ENCODE measurements at places on chromosomes 6 and 20. TPM values are rescaled to one million over a fixed set of nuclear protein-coding genes. Genes with fewer than 3 reads are reported as not detected.

- H3K4me1 ChIP-seq: no peaks in the 10 kb centered on the region
- no peak overlapping the region for H3K4me3 ChIP-seq
- H3K36me3 ChIP-seq: no peaks in the 10 kb centered on the region
Measured at GRCh38 chr20:35333606-35334005, 41.4 kb upstream of the FAM83C start.

DNA sequence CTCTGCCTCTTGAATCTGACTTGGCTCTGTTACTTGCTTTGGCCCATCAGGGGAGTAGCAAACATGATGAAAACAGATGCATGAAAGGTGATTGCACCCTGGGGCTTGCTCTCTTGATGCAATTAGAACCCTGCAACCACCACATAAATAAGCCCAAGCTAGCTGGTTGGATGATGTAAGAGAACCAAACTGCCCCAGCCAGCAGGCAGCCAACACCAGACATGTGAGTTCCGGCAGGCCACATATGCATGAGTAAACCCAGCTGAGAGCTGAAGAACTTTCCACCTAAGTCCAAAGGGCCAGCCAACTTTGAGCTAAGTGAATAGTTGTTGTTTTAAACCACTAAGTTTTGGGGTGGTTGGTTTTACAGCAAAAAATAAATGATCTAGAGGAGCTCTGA lies 268.4 kb downstream of the FARS2 start:
- no peaks in the 10 kb centered on the region for H3K36me3 ChIP-seq
- H3K27ac ChIP-seq: no peak overlapping the region
- H3K27me3 ChIP-seq: no peaks in the 10 kb centered on the region
- DNase-seq: no peak

DNA sequence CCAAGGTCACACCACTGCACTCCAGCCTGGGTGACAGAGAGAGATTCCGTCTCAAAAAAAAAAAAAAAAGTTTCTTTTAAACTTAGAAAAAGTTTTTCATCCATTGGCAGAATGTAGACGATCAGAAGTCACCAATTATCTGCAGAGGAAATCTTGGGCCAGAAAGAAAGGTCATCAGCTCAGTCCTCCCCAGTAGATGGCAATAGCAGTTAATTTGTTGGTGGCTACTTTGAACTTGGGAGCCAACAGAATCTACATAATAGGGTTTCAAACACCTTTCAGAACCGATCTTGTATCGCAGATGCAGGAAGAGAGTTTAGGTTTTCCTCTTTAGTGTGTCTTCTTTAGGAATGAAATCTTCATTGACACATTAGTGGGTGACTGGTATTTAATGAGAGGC lies 41.7 kb downstream of the LBP start:
- H3K27ac ChIP-seq: no peak overlapping the region
- no peak overlapping the region for H3K4me3 ChIP-seq
- no peaks in the 10 kb centered on the region for H3K4me1 ChIP-seq
- H3K27me3 ChIP-seq: peaks cover 7% of the 10 kb centered on the region
- H3K36me3 ChIP-seq: no peaks in the 10 kb centered on the region

GRCh38 chr6:64224819-64225218 lies 589.2 kb downstream of the PHF3 start:
- H3K4me3 ChIP-seq: no peak overlapping the region
- no peaks in the 10 kb centered on the region for H3K4me1 ChIP-seq
- H3K27ac ChIP-seq: no peak overlapping the region
- no peaks in the 10 kb centered on the region for H3K36me3 ChIP-seq
- no peak for DNase-seq
- no peaks in the 10 kb centered on the region for H3K27me3 ChIP-seq

GRCh38 chr20:32539026-32539816 lies 45.9 kb downstream of the NOL4L start:
- DNase-seq: peak; percentile 25
- no peaks in the 10 kb centered on the region for H3K36me3 ChIP-seq
- H3K27ac ChIP-seq: peak overlapping the region; percentile 55
- H3K4me1 ChIP-seq: peaks cover 15% of the 10 kb centered on the region
- no peaks in the 10 kb centered on the region for H3K27me3 ChIP-seq

GRCh38 chr6:18264923-18265377 lies 620 bp upstream of the DEK start:
- H3K4me3 ChIP-seq: peak overlapping the region; percentile 99
- no peak for DNase-seq
- peaks cover 24% of the 10 kb centered on the region for H3K4me1 ChIP-seq
- peak overlapping the region; percentile 94 for H3K27ac ChIP-seq
- no peaks in the 10 kb centered on the region for H3K36me3 ChIP-seq

The RBPJL gene
- not detected for total RNA-seq

DNA sequence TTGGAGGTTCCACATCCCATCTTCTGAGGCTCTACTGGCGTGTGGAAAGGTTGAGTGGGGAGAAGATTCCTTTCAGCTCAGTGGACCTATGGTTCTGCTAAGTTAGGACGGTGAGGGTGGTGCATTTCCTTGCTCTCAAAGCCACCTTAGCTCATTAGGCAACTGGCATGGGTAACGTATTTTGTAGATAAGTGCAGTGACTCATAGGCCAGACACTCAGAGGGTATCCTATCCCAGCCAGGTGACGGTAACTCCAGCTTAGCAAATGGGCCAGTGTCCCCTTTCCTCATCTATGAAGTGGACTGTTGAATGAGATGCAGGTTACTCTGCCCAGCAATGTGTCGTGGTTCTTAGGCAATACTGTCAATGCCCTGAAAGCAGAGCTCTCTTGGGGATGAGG lies 3.7 kb downstream of the RPS6KA2 start:
- peak overlapping the region; percentile 6 for H3K27ac ChIP-seq
- no peak overlapping the region for H3K4me3 ChIP-seq
- no peak for DNase-seq
- no peaks in the 10 kb centered on the region for H3K36me3 ChIP-seq
- peaks cover 9% of the 10 kb centered on the region for H3K27me3 ChIP-seq
- H3K4me1 ChIP-seq: peaks cover 17% of the 10 kb centered on the region

- no peaks in the 10 kb centered on the region for H3K4me1 ChIP-seq
- H3K36me3 ChIP-seq: no peaks in the 10 kb centered on the region
- DNase-seq: no peak
- H3K27me3 ChIP-seq: no peaks in the 10 kb centered on the region
- no peak overlapping the region for H3K4me3 ChIP-seq
- H3K27ac ChIP-seq: no peak overlapping the region
Measured at GRCh38 chr20:22681591-22682248, 97.3 kb upstream of the FOXA2 start.

DNA sequence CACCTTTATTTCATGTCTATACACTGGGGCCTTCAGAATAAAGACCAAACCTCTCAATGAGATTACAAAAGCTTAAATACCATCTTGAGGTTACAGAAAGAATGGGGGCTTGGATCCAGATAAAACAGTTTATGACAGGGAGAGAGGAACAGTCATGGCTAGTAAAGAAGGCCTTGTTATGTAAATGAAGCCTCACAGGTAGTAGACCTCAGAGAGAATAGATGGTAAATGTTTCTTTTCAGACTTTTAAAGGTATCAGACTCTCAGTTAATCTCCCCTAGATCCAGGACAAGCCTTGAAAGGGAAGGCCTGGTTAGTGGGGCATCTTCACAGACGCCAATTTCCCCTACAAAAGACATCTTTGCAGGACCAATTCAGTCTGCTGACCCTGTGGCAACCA lies 1325.6 kb downstream of the HACE1 start:
- H3K27me3 ChIP-seq: no peaks in the 10 kb centered on the region
- H3K27ac ChIP-seq: no peak overlapping the region
- H3K36me3 ChIP-seq: no peaks in the 10 kb centered on the region
- H3K4me1 ChIP-seq: no peaks in the 10 kb centered on the region

The SPTLC3 gene
- total RNA-seq: 2.6 TPM

All from transverse colon (tissue), 4 donors.